Ecto neural progenitor cell (in vitro differentiated cells): ENCODE measurements at places on chromosomes 11 and 22.

- DNase-seq = no peak
These were observed 262.3 kb upstream of the CADM1 start for GRCh38 chr11:115766561-115766960.

DNA sequence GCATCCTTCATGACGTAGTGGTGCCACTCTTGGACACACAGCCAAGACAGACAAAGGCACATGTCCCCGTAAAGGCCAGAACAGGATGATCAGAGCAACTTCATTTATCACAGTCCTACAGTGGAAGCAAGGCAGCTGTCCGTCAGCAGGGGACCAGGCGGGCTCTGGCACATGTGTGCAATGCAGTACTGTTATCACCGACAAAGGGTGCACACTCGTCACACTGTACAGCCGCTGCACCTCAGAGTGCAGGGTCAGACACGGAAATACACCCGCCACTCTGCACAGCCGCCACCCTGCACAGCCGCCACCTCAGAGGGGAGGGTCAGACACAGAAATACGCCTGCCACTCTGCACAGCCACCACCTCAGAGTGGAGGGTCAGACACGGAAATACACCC lies 13.4 kb upstream of the IL17REL start:
- no peak for DNase-seq

DNA sequence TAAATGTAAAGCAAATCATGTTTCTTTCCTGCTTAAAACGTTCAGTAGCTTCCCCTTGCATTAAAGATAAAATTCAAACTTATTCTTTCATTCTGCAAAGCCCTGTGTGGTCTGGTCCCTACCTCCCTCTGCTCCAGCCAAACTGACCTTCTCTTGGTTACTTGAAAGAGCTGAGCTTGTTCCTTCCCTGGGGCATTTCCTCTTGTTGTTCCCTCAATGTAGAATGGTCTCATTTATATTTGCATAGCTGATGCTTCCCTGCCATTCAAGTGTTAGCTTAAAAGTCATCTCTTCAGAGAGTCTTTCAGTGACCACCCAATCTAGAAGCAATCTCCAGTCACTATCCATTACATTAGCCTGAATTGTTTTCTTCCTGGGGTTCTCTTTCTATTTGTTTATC lies 1618.5 kb upstream of the TENM4 start:
- no peak for DNase-seq

GRCh38 chr11:132779497-132779896 lies 752.8 kb downstream of the OPCML start:
- DNase-seq = no peak

DNA sequence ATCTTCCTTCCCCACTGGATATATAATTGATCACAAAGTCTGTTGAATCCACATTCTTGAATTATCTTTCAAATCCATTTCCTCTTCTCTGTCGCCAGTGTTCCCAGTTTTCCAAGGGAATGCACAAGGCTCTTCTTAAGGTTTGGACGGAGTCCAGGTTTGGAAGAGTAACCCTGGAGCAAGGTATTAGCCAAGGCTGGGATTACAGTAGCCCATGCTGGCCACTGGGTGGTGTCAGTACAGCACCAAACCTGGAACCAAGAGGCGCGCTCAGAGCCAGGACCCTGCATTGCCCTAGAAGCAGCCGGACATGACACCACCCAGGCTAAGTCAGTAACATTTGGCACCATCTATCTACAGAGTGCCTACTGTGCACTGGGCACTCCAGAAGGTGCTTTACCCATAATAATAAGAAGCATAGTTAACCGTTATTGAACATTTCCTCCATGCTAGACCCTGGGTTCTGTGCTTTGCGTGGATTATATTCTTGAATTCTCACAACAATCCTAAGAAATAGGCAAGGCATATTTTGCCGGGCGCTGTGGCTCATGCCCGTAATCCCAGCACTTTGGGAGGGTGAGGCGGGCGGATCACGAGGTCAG lies 48.0 kb upstream of the CLPB start:
- peak; percentile 75 for DNase-seq
